ENCODE measurements at places on chromosomes 2 and 18.
A peak's percentile ranks its signal among the peaks of the same experiment; 100 is the strongest.

- DNase-seq: no peak
Observed at GRCh38 chr2:10444463-10444862, 3.7 kb downstream of the ODC1 start.

GRCh38 chr2:44743473-44743872, 198.0 kb upstream of the SIX3 start:
- DNase-seq: no peak

DNA sequence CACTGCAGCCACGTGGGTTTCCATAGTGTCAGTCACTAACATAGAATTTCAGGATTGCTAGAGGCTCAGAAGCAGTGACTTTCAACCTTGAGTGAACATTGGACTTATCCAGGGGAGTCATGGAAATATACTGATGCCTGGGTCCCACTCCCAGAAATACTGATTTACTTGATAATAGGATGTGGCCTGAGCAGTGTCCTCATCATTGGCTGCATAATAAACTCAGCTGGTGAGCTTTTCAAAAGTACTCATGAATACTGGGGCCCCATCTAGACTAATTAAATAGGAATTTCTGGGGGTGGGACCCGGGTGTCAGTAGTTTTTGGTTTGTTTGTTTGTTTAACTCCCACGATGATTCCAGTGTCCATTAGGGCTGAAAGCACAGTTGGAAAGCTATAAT, 141.4 kb downstream of the COL4A4 start:
- no peak for DNase-seq

- DNase-seq: no peak
Observed at GRCh38 chr2:10327896-10328669, 25.4 kb downstream of the HPCAL1 start.

GRCh38 chr2:105954891-105955290, 210.2 kb downstream of the NCK2 start:
- peak; percentile 89 for DNase-seq

DNA sequence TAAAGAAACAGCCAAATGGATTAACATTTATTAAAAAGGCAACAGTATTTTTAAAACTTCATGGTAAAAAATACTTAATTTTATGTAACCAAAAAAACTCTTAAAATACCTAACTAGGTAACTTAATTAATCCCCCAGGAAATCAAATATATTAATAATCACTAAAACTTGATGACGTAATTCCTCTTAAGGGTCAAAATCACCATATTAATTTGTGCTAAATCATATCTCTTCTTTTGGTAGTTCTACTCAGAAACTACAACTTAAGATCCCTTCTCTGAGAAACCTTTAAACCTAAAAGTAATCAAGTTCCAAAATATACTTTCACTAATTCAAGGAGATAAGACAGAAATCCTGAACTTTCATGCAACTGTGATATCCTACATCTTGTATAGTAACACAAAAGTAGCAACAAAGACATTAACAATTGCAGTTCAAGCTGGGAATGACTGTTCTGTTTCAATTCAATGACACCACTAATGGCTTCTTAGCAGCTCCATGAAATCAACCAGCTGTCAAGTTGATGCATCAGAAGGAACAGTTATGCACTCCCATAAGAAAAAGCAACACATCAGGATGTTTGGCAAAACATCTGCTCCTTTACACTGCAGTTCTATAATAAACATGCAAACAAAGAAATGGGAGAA, 4.0 kb downstream of the BAZ2B start:
- no peak for DNase-seq

- no peak for DNase-seq
Observed at GRCh38 chr2:128636802-128637147, 318.1 kb upstream of the HS6ST1 start.
